ENCODE measurements at places on chromosomes 6 and 20.

GRCh38 chr20:42588847-42589246 is 600.9 kb downstream of the PTPRT start:
- DNase-seq = no peak

DNA sequence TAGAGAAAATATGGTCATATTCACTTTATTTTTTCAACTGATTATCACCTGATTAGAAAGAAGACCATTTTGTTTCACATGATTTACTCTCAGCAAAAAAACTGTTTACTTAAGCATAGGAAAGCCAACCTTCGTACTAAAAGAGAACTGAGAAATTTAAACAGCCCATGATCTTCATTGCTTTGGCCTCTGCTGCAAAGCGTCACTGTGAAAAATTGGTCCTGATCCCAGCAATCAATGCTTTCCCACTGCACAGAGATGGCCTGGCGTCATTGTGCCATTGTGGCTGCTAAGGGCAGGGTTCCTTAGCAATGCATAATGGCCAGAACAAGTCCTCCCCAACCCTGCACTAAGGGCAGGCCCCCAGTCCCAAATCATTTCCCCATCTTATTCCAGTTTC is 19.9 kb upstream of the THEMIS start:
- no peak for DNase-seq

DNA sequence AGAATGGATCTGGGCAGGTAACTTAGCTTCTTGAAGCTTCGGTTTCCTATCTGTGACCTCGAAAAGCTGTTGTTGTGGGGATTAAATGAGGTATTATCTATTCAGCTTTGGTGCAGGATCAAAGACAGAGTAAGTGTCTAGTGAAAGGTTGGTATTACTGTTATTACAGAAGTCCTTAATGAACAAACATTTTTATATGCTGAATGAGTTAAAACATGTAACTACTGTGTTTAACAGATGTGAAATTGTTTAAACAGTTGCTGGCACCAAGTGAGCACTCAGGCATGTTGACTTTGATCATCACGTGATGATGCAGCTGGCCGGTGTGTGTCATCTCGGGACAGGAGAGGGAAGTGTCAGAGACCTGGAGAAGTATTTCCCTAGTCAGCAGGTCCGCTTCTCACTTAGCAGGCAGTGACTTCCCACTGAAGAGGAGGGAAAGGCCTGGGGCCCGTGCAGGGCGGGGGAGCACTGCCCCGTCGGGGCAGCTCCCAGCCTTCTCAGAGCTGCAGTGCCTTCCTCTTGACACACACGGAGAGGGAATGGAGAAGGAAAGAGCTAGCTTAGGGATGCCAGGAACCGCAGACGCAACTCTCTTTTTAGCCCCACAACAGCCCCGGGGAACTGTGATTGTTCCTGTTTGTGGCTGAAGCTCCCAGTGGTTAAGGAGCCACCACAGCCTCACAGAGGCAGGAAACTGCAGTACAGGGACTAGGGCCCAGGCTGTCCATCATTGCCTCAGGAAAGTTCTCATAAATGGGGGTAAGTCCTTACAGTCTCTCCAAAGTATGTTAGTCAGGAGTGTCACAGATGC is 18.0 kb downstream of the TUBB2A start:
- DNase-seq = no peak

DNA sequence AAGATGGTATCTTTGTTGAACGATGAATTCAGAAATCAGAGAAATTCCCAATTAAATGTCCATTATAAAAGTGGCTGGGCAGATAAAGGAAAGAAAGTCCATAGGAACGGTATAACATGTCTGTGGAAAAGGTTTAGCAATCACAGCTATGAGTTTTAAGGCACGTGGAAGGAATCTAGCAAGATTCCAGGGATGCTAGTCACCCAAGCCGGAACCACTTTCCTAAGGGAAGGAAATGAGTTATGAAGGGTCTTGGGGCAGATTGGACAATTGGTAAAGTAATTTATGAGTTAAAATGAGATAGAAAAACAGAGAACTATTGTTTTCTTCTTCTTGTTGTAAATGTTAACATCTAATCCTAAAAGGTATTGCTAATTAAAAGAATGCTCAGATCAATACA is 384.8 kb downstream of the ADGRB3 start:
- DNase-seq = no peak

GRCh38 chr6:52675372-52675771 is 4.5 kb downstream of the TMEM14A start:
- DNase-seq = no peak

- DNase-seq = no peak
Observed at GRCh38 chr6:24274441-24275083, 83.3 kb downstream of the DCDC2 start.

- DNase-seq = no peak
Observed at GRCh38 chr6:25010902-25011625, 75.3 kb upstream of the RIPOR2 start.

DNA sequence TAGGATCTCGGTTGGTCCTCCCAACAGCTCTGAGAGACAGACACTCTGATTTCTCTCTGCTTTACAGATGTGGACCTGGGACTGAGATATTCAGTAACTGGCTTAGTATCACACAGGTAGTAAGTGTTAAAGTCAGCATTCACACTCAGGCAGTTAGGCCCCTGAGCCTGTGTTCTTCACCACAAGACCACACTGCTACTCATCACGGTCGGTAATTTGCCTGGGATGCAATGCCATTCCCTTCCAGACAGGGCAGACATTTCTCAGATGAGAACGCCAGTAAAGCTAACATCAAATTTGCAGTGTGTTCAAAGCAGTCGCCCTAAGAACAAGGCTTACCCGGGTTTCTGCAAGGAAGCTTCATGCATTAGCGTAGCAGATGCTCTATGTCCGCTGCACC is 39.8 kb upstream of the HIVEP1 start:
- no peak for DNase-seq

GRCh38 chr6:13299403-13299821 is 28.9 kb downstream of the TBC1D7 start:
- no peak for DNase-seq

GRCh38 chr6:2853769-2854395 is 12.2 kb upstream of the SERPINB1 start:
- DNase-seq = no peak

- DNase-seq = no peak
Observed at GRCh38 chr20:49247792-49248191, 28.6 kb downstream of the DDX27 start.

GRCh38 chr20:31605902-31606803 is 1.1 kb downstream of the ID1 start:
- DNase-seq = no peak

GRCh38 chr6:141552463-141552862 is 580.3 kb upstream of the GJE1 start:
- no peak for DNase-seq

- DNase-seq = no peak
Observed at GRCh38 chr6:134114918-134115714, 62.7 kb upstream of the SLC2A12 start.

GRCh38 chr20:17189976-17190695 is 36.7 kb upstream of the PCSK2 start:
- no peak for DNase-seq

DNA sequence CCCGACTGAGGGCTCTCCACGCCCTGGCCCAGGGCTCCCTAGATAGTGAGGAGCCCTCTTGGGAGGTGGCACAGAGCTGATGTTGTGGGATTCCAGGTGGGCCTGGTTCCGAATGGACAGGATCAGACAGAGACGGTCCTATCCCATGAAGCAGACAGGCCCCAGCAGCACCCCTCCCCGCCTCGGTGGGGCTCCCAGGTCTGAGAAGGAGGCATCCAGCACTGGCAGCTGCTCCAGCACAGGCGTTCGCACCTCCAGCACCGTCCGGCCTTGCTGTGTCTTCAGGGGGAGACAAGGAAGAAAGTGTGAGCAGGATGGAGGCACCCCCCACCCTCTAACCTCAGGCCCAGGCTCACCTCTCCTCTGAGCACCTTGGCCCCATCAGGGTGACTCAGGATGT is 28.7 kb downstream of the COL11A2 start:
- DNase-seq = no peak

GRCh38 chr6:80872951-80873308 is 766.5 kb downstream of the BCKDHB start:
- no peak for DNase-seq

- no peak for DNase-seq
Observed at GRCh38 chr20:55760586-55760985, 244.7 kb downstream of the CBLN4 start.

DNA sequence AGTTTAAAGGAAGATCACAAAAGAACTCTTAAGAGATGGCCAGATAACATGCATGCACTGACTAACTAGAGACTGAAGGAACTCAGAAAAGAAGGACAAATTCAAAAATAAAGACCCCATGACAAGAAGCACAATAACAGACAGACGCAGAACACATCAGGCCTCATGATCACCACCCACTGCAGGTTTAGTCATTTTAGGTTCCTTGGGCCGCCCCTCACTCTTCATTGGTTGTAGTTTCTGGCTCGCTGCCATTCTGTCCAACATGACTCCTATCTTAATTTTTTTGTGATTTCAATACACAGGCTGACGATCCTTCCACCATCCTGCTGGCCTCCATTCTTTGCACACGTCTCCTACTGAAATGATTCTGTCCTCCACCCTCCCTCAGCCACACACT is 21.6 kb downstream of the STX7 start:
- no peak for DNase-seq

- no peak for DNase-seq
Observed at GRCh38 chr6:3013486-3013885, 13.8 kb downstream of the NQO2 start.

DNA sequence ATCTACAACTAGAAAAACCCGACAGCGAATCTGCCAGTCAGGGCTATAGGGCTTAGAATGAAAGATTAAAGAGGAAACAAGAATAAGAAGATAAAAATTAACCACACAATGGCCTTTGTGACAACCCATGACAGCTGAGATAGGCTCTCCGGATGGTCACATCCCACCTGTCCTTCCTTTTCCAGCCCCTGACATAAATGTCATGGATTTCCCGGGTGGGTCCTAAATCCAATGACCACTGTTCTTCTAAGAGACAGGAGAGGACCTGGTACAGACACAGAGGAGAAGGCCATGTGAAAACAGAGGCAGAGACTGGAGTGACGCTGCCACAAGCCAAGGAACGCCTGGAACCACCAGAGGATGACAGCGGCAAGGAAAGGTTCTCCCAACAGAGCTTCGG is 41.8 kb downstream of the ATXN1 start:
- DNase-seq = no peak

DNA sequence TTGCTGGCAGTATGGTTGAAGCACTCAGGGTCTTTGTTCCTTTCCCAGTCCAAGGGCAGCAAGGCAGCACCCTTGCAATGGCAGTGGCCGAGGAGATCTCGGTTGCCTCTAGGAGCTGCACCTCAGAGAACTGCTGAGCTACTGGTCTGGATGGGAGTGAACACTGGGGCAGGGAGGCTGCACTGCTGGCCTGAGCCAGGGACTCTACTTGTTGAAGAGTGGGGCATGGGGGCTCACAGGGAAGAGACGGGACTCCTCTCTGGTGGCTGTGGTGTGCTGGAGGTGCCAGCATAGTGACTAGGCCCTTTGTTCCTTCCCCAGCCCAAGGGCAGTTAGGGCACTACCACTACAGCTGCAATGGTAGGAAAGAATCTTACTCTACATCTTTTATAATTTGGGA is 203.0 kb downstream of the ZDHHC14 start:
- DNase-seq = no peak

DNA sequence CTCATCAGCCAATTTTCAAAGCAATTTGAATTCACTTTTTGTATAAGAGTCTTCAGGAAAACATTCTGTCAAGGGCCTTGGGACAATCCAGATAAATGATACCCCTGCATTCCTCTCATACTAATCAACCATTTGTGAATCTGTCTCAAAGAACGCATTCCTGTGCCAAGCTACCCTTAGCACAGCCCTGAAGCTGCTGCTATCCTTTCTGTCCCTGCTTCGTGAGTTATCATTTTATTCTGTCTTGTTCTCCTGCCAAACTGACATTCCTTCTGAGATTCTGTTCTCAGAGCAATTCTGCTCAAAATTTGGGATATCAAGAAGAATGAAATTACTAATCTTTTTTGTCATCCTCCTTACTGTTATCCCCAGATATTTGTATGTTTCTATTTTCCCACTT is 213.9 kb upstream of the STXBP5 start:
- no peak for DNase-seq

- DNase-seq = no peak
Observed at GRCh38 chr6:26502165-26502564, 2.1 kb downstream of the BTN1A1 start.

GRCh38 chr20:34240693-34241615 is at the start of gene ASIP:
Gene ASIP, plus strand, starts transcription at chr20:34241423. Its CDS starts 18,952 bp downstream, at chr20:34260375.
- no peak for DNase-seq

- DNase-seq = peak; percentile 41
Observed at GRCh38 chr6:163180874-163181541, 233.5 kb upstream of the QKI start.

- no peak for DNase-seq
Observed at GRCh38 chr6:107931894-107932293, 26.1 kb downstream of the SEC63 start.

DNA sequence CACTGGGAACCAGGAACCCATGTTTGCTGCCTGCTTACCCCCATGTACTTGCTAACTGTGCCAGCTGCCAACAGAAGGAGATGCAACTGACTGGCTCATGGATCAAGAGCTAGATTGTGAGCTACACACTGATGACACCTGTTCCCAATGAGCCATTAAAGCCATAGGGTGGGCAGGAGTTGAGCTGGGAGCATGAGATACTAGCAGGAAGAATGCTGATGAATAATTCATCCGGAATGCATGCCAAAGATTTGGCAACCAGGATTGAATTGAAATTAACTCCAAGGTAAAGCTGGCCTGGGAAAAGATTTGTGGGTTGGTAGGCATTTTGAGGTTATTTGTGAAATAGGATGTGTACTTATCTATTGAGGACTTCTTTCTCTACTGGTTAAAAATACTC is 631.1 kb downstream of the KIF16B start:
- no peak for DNase-seq

DNA sequence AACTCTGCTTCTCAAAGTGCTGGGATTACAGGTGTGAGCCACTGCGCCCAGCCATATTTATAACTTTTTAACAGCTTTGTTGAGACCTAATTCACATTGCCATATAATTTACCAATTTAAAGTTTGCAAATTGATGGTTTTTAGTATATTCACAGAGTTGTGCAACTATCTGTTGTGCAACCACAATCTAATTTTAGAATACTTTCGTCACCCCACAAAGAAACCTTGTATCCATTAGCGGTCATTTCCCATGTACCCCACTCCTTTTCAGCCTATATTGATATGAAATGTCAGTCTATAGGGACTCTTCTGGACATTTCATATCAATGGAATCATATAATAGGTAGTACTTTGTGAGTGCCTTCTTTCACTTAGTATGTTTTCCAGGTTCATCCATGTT is 55.8 kb downstream of the FOXO3 start:
- no peak for DNase-seq
